ENCODE measurements at places on chromosomes 1 and 21.

- no peak for DNase-seq
Observed at GRCh38 chr1:226991920-226992319, 51.8 kb downstream of the COQ8A start.

DNA sequence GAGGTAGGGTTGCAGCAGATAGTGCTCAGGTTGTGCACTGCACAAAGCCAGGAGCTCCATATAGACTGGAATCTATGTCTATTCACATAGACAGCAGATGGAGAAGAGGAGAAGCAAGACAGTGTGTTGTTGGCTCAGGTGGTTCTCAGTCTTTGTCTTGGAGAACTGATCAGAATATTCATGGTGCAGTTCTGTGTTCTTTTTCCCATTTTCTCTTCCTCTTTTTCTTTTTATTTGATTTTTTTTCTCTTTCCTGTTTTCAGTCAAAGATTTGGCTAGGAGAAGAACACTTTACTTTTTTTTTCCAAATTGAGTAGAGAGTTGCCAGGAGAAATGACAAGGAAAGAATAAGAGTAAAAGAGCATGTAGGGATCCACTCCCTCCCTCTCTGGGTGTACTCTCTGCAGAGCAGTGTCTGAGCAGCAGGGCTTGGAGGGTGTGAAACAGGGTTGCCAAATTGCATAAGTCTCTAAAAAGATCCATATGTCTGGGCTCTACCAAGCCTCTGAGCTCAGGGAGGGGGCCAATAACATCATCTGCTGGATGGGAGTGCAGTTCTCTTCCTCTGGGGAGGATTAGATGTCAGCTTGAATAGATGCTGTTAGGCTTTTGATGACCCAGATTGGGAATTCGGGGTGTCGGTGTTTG is 8.7 kb upstream of the CD34 start:
- no peak for DNase-seq

DNA sequence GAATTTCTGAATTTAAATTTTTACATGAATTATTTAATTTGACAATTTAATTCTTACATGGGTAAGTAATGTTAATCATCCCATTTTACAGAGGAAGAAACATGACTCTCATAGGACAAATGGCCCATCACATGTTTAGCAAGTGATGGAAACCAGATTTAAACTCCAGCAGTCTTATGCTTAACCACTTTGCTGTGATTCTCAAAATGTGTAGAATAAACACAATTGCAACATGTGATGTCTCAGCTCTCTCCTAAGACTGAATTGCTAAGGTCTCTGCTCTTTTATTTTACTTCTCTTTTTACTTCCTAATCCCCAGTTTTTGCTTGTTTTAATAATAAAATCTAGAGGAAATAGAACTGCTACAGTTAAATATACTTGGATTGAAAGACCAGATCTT is 42.8 kb downstream of the HS2ST1 start:
- no peak for DNase-seq

DNA sequence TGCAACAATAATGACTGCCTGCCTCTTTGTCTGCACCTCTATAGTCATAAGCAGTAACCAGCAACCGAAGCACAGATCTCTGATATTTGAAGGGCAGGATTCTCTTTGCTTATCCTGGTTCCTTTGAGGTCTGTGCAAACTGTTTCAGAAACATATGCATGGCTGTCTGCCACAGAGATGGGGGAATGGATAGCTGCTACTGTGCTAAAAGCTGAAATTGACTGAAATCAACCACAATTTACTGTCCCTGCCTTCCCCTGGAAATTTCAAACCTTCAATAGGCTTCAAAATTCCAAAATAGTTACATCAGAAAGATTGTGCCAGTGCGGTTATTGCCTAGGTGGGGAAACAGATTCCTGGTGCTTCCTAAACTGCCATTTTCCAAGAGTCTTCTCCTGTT is 136.8 kb upstream of the GORAB start:
- DNase-seq, result no peak

DNA sequence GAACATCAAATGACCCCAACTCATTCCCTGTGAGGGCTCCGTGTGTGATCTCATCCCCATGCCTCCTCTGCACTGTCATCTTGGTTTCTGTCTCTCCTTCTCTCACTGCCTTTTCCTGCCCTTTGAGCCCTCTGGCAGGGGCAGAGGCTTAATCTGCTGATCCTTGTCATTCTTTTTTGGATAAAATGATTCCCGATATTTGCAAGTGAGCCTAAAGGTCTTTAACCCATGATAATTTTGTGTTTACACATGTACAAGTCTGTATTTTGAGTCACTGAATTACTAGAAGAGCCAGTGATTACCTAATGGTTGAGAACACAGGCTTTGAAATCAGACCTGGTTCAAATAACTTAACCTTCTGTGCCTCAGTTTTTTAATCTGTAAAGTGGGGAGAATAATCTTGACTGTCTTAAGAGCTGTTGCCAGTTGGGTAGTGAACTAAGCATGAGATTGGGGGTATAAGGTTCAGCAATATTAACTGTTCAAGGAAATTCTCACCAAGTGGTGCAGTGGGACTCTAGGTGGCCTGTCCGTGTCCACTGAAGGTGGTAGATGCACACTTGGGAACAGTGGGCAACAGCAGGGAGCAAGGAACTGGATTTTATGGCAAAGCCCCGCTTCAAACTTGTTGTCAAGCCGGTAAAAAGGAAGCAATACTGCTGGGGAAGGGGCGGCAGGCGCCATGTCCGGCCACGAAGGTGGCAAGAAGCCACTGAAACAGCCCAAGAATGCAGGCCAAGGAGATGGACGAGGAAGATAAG is 1.6 kb downstream of the ECHDC2 start:
- no peak for DNase-seq
